ENCODE measurements at places on chromosomes 5 and 9.

- no peak for DNase-seq
Observed at GRCh38 chr9:72565535-72565934, 44.1 kb downstream of the TMC1 start.

- DNase-seq: no peak
Observed at GRCh38 chr9:109828254-109828653, 48.3 kb downstream of the PALM2AKAP2 start.

DNA sequence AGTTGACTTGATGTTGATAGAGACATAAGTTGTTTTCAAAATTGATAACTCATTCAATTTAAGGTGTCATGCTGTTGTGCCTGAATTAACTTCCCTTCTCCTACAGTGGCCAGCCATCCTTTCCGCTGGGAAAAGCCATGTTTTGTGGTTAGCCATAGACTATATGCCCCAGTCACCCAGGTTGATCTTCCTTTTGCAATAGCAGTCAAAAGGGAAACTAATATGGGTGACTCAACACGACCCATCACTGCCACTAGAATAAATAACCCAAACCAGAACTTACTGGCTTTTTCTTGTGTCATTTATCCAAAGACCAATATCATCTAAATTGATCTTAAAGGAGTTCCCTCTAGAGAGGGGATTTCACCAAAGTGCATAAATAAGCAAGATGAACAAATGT, 87.4 kb downstream of the PTCD2 start:
- DNase-seq: peak; percentile 47

DNA sequence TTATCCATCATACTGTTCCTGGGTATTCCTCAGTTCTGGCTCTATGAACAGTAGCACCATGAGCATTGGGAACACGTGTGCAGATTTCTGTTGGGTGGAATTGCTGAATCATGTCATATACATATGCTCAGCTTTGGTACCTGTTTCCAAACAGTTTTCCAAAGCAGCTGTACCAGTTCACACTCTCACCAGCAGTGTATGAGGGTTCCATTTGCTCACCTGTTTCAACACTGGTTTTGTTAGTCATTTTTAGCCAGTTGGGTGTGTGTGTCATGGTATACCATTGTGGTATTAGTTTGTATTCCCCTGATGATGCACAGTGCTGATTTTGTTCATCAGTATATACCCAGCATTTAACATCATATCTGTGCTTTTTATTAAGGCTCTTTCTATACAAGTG, 56.7 kb upstream of the ECM2 start:
- DNase-seq: no peak

DNA sequence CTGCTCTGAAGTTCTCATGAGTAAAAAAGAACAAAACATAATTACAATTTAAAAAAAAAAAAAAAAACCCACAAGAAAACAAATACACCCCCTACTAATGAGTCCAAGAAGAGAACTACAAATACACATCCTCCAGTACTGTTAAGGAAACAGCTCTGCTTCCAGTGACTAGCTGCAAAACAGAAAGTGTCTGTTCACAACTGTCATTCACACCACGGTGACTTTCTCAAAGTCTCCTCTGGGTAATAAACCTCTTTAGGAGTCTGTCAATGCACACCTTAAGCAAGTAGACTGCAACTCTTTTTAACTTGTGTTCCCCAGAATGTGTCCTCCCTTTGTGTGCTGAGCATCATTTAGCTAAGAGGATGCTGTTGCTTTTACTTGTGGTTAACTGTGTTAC, 6.2 kb downstream of the REEP5 start:
- DNase-seq: no peak

- DNase-seq: peak; percentile 51
Observed at GRCh38 chr5:173888473-173889131, 453 bp downstream of the CPEB4 start.

GRCh38 chr9:110777196-110777875, 108.7 kb downstream of the MUSK start:
- no peak for DNase-seq

DNA sequence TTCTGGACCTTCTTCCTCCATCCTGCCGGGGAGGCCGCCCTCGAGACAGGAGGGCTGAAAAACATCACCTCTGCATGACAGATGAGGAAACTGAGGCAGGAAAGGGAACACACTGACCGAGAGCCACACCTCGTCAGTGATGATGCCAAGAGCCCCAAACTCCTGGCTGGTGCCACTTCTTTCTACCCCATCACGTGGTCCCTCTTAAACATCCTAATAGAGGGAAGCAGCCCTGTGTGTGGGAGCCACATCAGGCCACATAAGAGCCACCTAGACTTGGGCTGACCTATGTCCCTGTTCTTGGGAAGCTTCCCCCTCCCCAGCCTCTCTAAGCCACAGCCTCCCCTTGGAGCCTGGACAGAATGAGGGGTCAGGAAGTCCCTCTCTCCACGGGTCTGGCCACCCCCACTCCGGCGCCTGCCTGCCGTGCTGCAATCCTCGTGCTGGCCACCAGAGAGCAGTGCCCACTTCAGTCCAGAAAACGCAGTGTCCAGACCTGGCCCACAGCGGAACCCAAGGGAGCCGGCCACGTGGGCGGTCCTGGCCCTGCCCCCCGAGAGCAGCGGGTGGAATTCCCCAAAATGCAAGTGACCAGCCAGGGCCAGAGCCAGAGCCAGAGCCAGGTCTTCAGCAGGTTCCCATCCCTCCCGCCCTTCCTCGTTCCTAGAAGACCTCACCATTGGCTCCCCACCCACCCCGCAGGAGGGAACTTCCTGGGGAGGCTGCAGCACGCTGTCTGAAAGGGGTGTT, 54.7 kb upstream of the SARDH start:
- peak; percentile 90 for DNase-seq

GRCh38 chr9:131772940-131773339, 33.1 kb upstream of the RAPGEF1 start:
- DNase-seq: no peak

DNA sequence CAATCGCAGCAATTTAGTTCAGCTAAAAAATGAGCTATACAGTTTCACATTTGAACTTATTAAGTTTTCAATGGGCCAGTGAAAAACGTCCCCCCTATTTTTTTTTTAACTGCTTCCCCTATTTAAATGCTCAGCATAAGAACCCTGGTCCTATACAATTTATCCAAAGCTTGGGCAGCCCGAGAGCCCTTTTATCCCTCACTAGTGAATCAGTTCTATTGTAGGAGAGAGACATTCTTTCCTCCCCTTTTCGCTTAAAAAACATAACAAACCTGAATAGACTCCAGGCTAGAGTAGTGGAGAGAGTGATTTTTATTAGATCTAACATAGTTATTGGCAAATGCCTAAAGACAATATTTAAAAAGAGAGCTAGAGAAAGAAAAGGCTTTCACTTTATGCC, 1.4 kb downstream of the LIX1 start:
- no peak for DNase-seq

DNA sequence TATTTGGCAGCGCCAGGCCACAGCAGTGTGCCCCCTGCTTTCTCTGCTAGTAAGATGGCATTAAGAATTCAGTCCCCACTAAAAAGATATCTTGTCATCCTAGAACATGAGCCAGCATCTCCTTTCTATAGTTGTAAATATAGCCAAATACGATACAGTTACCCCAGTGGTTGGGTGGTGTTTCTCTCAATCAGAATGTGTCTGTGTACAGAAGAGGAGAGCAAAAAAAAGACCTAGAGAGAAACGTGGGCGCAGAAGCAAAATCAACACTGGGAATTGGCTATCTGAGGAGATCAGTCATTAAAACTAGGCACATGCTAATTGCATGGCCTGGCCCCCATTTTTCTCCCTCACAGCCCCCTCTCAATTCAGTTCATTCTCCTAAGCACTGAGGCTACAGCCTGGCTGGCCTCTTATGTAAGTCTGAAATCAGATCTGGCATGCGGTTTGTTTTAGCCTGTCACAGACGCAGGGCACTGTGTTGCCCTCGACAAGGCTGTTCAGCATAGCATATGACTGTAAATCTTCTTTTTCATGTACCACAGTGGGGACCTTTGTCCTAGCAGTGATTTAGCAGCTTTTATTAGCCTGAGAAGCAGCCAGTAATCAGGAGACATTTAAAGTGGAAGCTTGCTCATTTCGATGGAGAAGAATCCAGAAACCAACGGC, 57.8 kb downstream of the RORB start:
- DNase-seq: no peak

DNA sequence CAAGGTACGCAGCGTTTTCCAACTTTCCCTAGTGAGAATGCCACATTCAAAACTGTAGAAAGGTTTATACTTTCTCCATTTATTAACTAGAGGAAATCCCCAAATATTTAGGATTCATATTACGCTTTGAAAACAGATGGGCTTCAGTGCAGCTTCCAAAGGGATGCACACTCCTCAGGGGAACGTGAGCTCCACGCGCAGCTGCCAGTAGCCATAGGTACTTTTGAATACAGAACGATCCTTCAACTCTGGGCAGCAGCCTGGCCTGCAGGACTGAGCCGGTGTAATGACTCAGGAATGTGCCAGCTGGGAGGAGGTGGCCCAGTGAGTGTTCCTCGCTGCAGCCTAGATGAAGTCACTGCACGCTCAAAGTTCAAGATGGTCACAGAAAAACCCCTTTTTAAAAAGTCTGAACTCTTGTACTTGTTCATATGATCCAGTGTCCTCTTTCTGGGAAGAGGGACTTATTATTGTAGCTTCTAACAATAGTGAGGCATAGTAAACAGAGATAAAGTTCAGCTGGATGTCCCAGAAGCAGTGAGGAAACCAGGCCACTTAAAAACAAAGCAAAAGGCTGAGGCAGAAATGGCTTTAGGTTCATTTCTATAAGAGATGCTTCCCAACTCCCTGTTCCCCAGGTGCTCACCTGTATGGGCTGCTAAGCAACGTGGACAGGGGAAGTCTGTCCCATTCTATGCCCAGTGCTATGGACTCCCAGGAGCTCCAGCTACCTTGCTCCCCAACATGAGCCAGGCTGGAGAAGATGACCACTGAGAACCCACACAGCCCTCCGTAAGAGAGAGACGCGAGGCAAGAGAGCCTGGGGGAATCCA, 130.0 kb downstream of the LHFPL2 start:
- peak; percentile 74 for DNase-seq

DNA sequence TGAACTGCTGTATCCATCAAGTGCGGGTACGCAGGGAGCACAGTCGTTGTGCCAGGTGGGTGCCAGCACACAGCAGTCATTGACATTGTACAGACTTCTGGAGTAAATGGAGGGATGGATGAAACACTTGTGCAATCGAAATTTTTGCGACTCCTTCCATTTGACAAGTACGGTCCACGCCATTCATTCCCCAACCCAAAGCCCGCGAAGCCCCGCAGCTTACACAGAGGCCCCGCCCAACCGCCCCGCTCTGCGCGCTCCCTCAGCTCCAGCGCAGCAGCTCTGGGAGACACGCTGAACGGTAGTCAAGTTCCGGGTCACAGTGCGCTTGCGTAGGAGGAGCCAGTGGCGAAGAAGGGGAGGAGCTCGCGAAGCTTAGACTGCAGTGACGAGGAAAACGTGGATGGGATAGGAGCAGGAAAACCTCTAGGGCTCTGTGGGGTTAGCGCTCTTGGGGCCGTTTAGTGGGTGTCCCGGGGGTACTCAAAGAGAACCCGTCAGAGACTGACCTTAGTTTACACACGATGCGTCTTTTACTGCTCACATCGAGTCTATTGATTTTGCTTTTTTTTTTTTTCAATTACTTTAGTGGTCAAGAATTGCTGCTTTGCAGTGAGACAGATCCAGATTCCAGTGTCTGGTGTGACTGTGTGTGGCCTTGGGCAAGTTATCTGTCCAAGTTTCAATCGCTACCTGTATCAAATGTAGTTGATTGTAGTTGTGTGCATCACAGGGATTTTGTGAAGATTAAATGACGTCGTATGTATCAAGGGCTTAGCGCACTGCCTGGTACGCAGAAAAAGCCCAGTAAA, 15.3 kb upstream of the MSANTD3 start:
- DNase-seq: peak; percentile 94
